ENCODE measurements at places on chromosomes 16 and 17.

GRCh38 chr17:18889658-18890057, 31.7 kb downstream of the PRPSAP2 start:
- no peak for DNase-seq

DNA sequence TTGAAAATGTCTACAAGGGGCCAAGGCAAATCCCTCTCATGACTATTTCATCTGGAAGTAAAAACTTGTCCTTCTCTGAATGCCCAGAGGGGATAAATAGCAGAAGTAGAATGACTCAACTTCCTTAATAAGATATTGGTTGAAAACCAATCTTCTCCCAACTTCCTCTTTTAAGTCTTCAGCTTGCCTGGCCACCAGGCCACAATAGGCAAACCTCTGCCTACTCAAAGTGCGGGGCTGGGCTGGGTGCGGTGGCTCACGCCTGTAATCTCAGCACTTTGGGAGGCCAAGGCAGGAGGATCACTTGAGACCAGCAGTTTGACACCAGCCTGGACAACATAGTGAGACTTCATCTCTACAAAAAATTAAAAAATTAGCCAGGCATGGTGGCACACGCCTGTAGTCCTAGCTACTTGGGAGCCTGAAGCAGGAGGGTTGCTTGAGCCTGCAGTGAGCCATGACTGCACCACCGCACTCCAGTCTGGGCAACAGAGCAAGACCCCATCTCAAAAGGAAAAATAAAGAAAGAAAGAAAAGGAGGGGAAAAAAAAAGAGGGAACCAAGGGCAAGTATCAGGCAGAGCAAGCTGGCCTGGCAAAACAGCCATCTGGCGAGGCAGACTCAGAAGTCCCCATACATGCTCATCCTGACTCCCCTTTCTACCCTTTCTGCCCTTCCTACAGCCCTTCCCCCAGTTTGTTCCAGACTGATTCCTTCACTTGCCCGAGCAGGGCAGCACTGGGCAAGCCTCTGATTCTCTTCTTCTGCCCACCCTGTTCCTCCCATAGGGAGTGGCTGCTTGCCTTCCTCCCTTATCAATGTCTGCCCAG, 20.6 kb downstream of the MAP3K14 start:
- no peak for DNase-seq

GRCh38 chr17:78745407-78746088, 36.5 kb downstream of the CYTH1 start:
- peak; percentile 16 for DNase-seq

GRCh38 chr17:2022647-2023240, 2.4 kb downstream of the RTN4RL1 start:
- no peak for DNase-seq

- no peak for DNase-seq
These were observed at the start of gene GFAP for GRCh38 chr17:44915321-44915726. Gene GFAP (minus strand): TSS chr17:44915500. CDS start chr17:44915486, 14 bp downstream.

DNA sequence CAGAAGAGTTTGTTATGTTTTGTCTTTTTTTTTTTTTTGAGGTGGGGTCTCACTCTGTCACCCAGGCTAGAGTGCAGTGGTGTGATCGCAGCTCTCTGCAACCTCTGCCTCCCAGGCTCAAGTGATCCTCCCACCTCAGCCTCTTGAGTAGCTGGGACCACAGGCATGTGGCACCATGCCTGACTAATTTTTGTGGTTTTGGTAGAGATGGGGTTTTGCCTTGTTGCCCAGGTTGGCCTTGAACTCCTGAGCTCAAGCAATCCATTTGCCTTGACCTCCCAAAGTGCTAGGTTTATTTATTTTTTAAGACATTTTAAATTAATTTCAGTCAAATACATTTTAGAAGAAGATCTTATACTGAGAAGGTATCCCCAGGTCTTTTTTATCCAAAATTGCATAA, 366.7 kb downstream of the KCNJ2 start:
- no peak for DNase-seq

GRCh38 chr16:68707340-68708152, 29.5 kb upstream of the CDH1 start:
- no peak for DNase-seq

DNA sequence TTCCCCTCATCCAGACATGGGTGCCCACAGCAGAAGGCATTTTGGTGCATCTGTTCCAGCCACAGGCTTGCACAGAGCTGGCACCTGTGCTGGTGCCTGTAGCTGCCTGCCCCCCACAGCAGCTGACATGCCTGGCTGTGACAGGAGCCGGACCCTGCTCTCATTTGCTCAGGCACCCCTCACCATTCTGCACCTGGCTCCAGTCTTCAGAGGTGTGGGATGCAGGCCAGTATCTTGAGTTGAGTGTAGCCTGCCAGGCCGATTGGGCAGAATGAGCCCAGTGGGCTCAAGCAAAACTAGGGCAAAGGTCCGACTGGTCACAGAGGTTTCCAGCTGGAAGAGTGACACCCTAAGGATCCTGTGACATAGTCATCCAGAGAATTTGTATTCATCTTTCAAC, 887.7 kb downstream of the CDH11 start:
- DNase-seq = no peak

DNA sequence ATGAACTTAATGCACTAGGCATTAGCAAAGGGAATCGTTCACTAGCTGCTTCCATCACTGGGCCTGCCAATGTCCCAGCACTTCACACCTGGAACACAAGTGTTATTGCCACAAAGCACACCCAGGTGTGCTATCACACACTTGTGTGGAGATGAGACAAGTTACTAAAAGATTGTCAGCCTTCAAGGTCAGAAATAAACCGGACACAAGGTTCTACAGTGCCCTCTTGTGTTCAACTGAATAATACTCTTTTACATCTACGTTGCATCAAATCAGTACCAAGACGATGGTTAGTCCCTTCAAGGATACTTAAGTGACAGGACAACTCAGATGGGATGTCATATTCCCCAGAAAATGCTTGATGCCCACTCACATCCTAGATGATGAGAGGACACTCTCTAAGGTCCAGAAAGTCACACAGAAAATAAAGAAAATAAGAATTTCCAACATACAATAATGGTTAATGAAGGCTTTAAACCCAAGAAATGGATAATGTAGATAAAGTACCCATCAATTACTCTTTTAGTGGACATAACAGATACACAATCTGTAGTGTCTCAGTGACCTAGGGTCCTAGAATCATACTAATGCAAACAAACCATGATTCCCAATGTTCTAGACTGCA, 16.4 kb upstream of the GLG1 start:
- peak; percentile 2 for DNase-seq

DNA sequence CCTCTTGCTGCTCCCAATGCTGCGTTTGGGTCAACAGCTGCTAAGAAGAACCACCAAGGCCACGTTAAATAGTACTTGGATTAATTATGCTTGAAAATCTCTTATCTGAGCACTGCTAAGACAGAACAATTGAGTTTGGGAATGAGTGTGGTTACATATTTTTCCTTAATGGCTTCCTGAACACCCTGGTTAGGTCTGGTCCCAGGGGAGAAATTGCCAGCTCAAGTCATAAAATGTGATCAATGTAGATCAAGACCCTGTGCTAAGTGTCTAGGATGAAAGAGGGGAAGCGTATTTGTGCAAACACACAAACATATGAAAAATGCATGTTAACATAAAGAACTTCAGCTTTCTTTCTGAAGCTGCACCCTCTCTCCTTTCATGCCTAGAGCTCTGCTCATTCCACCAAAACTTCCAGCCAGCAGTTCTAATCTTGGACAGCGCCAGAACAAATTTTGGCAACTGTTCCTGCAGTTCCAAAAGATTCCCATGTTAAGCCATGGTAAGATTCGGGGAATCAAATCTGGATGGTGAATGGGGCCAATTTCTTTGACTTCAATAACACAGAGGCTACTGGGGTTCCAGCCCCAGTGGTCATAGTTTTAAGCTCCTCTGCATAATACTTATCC, 72.0 kb downstream of the ZFHX3 start:
- DNase-seq = no peak

- no peak for DNase-seq
These were observed 26.1 kb downstream of the RCVRN start for GRCh38 chr17:9878786-9879525.

DNA sequence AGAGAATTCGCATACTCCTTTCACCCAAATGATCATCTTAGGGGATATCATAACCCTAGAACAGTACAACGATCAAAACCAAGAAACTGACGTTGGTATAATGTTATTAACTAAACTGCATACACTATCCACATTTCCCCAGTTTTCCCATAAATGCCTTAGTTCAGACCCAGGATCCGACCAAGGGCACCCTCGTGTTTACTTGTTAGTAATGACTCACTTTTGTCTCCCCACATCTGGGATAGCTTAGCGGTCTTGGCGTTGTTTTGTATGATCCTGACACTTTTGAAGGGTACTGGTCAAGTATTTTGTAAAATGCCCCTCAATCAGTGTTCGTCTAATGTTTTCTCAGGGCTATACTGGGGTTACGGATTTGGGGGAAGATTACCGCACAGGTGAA, 8.0 kb downstream of the HS3ST3A1 start:
- no peak for DNase-seq

DNA sequence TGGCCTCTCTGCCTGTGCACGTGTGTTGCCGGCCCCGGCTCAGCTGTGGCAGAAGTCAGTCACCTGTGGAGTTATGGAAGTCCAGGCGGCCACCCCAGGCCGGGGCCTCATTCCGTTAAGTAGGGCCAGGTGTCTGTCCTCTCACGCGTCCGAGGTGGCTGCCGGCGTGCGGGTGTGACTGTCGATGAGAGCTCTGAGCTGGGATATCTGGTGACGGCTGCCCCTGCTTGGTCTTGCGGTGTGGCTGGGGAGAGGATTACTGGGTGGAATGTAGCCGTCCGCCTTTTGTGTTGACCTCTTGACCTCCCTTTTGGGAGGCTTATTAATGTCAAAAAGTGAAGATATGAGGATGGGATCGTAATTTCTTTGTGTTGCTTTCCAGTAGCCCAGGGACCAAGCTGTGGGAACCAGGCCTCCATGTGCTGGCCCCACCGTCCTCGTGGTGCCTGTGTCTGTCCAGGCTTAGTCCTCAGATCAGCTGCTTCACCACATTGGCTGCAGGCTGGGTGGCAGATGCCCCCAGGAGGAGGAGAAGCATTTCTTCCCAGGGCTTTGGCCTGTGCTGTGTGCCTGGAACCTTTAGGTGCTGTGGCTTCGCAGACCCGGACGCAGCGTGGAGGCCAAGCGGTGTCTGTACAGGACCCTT, 23.0 kb upstream of the ZNF750 start:
- DNase-seq = no peak

- DNase-seq = no peak
These were observed 16.9 kb upstream of the HOXB9 start for GRCh38 chr17:48642843-48643696.
